ENCODE measurements at places on chromosomes 5 and 9.

- DNase-seq, result no peak
Observed at GRCh38 chr9:132997591-132997990, 19.1 kb downstream of the GFI1B start.

GRCh38 chr5:178554311-178554710 lies 35.9 kb downstream of the COL23A1 start:
- no peak for DNase-seq

DNA sequence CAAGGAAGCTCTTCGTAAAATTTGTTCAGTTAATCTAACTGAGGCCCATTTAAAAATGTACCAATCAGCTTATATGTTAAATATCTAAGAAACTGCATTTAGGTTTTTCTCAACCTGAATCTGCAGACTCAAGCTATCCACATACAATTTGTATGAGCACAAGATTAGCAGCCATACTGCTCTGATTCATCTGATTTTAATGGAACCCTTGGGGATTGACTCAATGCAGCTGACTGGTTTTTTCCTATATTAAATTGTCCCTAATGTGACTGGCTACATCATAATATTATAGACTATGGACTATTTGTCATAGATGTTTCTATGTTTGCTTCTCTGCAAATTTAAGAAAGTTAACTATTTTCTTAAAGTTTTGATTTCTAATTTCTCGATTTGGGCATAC lies 451.0 kb upstream of the TUSC1 start:
- no peak for DNase-seq

GRCh38 chr9:33124046-33124445 lies 43.1 kb downstream of the B4GALT1 start:
- DNase-seq, result no peak

DNA sequence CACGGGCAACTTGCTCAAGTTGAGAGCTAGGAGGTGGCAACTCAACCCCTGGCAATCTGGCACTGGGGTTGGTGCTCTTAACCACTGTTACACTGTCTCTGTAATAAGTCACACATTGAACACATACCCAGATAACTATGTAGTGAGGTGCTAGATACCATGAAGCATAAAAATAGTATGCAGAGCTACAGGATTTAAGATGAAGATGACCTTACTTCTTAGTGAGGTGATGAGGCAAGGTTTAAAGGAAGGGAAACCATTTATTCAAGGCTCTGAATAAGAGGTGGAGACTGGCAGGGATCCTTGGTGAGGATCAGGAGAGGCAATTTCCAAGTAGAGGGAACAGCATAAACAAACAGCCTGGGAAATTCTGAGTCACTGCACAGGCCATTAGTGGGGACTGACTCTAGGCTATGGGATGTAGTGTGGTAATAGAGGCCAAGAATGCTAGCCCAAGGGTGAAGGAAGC lies 67.6 kb upstream of the NR3C1 start:
- DNase-seq, result no peak

GRCh38 chr9:126036881-126037291 lies 289.7 kb downstream of the PBX3 start:
- no peak for DNase-seq

All from body of pancreas (tissue), 4 donors.